ENCODE measurements at places on chromosomes 7 and 10.

GRCh38 chr7:157339777-157340677 lies 3.2 kb downstream of the DNAJB6 start:
- DNase-seq = peak; percentile 74

GRCh38 chr10:122513053-122513452 lies 47.5 kb upstream of the DMBT1 start:
- DNase-seq = no peak

- peak; percentile 59 for DNase-seq
Observed at GRCh38 chr7:37052705-37053104, 328.4 kb upstream of the AOAH start.

GRCh38 chr10:31602541-31603234 lies 283.7 kb downstream of the ZEB1 start:
- peak; percentile 85 for DNase-seq

DNA sequence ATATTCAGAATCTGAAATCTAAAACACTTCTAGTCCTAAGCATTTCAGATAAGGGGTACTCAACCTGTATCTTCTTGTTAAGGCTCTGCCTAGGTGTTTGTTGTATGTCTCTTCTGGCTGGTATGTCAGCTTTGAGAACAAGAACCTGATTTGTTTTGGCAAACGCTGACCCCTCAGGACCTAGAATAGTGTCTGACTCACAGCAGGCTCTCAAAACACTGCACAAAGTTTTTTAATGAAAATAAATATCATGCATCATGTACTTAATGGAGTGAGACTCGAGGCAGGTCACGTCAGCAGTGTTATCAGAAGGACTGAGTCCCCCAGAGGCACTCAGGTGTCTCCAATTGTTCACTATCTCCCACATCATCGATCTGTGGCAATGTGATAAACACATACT lies 99.1 kb downstream of the GLI3 start:
- DNase-seq = no peak

DNA sequence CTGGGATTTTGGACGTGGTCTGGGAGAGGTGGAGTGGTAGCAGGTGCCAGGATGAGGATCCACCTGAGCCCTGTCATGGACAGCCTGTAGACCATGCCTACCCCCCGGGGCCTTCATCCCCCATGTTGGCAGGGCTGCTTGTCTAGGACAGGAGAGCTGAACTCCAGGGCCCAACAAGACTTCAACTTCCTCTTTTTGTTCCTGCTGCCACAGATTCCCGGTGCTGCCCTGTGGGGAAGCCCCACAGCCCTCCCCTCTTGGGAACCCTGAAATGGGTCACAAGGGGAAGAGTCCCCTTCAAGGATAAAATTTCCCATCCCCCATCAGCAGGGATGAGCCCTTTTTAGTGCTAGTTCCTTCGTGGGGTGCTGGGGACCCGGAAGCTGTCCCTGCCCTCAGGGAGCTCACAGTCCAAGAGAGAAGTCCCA lies 1.3 kb upstream of the CUEDC2 start:
- DNase-seq = no peak

All from fibroblast of skin of right biceps (primary cell).